ENCODE measurements at places on chromosomes 1 and 21. TPM values are rescaled to one million over a fixed set of nuclear protein-coding genes. Genes with fewer than 3 reads are reported as not detected.

The LCA5L gene
- 1.3 TPM for total RNA-seq

The CSF3R gene
- total RNA-seq = not detected

The MKNK1 gene
- 15.7 TPM for total RNA-seq

The RAB7B gene
- total RNA-seq = 7.5 TPM

The ZNF648 gene
- not detected for total RNA-seq

The ZNF695 gene
- total RNA-seq = 1.4 TPM

The FMO3 gene
- 0.79 TPM for total RNA-seq

The DMRTA2 gene
- total RNA-seq = 0.13 TPM

The FABP3 gene
- 57.1 TPM for total RNA-seq
